ENCODE measurements at places on chromosomes 6 and 20.

DNA sequence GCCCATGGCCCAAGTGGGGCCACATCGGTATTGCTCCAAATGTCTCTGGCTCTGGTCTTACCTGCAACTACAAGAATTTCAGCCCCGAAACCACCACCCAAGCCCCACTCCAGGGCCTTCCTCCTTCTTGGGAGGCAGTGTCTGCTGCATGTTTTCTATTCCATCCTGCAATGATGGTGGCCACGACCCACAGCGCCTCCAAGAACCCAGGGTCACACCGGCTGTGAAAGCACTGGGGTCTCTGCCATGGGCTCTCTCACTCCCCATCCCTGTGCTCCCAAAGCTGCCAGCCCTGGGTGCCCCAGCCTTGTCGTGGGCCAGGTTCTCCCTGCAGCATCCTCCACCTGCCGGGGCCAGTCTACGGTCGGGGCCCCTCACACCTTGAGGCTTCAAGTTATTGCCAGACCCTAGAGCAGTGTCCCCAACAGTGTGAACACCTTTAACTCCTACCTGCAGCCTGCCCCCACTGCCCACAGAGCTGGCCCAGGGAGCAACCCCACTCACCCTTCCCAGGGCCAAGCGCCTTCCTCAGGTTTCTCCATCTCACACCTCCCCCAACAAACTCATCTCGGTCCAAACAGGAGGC, 115.4 kb downstream of the JPH2 start:
- DNase-seq, result no peak

DNA sequence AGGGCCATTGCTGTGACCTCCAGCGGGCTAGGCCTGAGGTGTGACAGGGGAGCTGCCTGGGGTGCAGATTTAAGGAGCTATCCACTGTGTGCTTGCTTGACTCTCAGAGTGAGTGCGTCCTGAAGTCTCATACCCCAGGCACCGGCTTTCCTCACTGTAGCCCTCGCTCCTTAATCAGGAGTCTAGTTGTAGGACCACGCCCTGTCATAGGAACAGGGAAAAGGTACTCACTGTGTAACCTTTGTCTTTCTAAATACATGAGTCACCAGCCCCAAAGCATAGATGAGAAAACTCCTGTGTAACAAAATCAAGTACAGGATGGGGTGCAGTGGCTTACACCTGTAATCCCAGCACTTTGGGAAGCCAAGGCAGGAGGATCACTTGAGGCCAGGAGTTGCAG, 141.7 kb downstream of the TMEM242 start:
- no peak for DNase-seq

DNA sequence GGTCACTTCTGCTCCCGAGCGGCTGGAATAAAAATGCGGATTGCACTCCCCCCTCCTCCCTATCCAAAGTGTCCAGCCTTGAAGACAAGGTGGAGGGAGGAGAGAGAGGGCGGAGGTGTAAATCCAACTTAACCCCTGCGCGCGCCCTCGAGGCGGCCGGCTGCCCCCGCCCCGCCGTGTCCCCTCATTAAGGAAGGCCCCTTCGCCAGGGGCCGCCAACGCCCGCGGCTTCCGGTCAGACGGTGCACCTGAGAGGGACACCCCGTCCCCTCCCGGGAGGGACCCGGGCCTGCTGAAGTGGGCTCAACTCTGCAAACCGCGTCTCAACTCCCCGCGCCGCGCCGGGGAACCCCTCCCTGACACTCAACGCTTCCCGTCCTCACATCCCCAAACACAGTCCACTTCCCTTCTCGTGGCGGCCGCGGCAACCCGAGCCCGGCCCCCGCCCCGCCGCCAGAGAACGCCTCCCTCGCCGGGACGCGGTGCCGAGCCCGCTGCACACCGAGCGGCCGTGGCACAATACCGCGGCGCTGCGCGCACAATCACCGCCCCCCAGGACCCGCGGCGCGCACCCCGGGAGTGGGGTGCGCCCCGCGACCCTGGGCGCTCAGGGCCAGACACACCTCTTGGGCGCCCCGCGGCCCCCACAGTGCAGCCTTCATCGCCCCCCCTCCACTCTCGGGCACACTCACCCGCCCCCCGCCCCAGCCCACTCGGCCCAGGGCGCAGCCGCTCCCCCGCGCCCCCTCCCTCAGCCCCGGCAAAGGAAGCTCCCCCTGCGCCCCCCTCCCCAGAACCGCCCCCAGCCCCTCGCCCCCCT, 102.5 kb downstream of the NOL4L start:
- DNase-seq, result peak; percentile 43

- DNase-seq, result peak; percentile 92
These were observed 588 bp downstream of the SCAF8 start for GRCh38 chr6:154733626-154734382.

DNA sequence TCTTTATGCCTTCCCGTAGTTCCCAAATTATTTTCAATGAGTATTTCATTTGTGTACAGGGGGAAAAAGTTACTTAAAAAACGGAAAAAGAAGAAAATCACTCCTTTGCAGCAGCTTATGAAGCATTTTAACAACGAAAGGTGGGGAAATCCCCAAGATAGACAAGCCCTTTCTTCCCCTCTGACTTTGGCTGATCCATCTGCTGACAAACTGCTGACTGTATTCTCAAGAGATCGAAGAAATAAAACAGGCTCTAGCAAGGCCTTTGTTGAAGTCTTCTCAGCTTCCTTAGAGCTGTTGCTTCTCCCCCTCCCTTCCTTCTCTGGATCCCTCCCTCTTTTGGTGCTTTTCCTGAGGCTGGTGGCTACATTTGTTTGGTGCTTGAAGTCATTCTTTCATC, 325.2 kb downstream of the NRN1 start:
- no peak for DNase-seq

DNA sequence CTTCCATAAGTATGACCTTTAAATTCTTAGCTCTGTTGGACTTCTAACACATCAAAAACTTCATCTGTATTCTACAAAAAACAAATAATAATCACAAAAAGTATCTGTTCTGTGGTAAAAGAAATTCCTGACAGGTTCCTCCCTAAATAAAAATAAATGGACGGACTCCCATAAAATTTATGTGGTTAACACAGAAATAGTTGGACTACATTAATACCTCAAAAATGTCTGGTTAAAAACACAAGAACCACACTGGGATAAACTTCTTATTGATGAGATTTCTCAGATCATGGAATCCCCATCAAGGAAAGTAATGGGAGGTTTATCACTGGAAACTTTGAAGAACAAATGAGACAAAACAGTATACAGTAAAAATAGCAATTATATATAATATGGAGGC, 172.4 kb downstream of the MOXD1 start:
- DNase-seq, result no peak

DNA sequence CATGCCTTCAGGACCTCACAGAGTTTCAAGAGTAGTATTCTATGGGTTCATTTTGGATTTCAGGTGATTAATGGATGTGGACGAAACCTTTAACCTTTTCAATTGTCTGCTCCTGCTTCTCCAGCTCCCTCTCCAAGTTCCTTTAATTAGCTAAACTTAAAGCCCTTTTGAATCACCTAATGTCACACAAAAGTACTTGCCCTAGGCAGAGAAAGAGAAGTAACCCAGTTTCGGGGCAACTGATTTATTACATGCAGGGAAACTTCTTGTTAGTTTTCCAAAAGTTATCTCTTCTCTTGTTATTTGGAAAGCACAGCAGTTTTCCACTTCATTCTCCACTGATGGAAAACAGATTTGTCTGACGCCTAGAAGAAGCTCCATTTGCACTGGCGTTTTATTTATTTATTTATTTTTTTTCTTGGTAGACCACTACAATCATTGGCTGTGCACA, 407.7 kb upstream of the JARID2 start:
- no peak for DNase-seq

GRCh38 chr20:58542411-58543095, 27.4 kb upstream of the APCDD1L start:
- DNase-seq, result no peak
